ENCODE measurements at places on chromosomes 16 and 17. TPM values are rescaled to one million over a fixed set of nuclear protein-coding genes. Genes with fewer than 3 reads are reported as not detected.

- no peak for DNase-seq
Observed at GRCh38 chr17:31529841-31530251, 138.4 kb downstream of the RAB11FIP4 start.

DNA sequence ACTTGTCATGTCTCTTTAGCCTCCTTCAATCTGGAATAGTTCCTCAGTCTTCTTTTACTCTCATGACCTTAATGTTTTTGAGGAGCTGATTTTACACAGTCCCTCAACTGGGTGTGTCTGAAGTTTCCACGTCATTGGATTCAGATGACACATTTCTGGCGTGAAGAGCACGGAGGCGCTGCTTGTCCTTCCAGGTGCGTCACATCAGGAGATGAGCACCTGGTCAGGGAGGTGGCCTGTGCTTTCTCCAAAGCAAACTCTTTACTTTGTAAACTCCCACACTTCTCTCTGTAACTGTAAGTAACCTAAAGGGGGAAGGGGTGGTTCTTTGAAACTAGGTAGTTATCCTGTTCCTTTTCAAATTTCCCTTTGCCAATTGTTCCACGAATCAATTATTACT lies 52.5 kb upstream of the MNT start:
- DNase-seq: no peak

GRCh38 chr16:54873071-54873470 lies 57.6 kb upstream of the IRX5 start:
- DNase-seq: no peak

The KCNH6 gene
- not detected for polyA plus RNA-seq

DNA sequence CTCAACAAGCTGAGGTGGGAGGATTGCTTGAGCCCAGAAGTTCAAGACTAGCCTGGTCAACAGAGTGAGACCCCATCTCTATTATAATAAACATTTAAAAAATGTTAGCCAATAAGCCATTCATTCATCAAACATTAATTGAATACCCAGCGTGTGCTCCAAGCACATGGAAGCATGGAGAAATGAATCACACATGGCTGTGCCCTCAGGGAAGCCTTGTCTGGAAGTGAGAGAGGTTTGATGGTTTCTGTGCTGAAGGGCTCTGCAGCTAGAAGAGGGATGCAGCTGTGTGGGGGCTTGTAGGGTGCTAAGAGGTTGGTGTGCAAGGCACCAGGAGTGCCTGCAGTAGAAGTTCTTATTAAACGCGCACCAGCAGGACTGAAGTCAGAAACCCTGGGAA lies 11.2 kb downstream of the CYB5D2 start:
- DNase-seq: no peak

- no peak for DNase-seq
Observed at GRCh38 chr16:79154086-79154485, 446.5 kb downstream of the MAF start.

- DNase-seq: no peak
Observed at GRCh38 chr16:1163567-1164055, 10.7 kb downstream of the CACNA1H start.

GRCh38 chr17:61420745-61421398 lies 21.2 kb downstream of the TBX2 start:
- no peak for DNase-seq

GRCh38 chr17:44608727-44609435 lies 47.4 kb upstream of the MEIOC start:
- DNase-seq: no peak
